ENCODE measurements at places on chromosomes 1 and 21.

DNA sequence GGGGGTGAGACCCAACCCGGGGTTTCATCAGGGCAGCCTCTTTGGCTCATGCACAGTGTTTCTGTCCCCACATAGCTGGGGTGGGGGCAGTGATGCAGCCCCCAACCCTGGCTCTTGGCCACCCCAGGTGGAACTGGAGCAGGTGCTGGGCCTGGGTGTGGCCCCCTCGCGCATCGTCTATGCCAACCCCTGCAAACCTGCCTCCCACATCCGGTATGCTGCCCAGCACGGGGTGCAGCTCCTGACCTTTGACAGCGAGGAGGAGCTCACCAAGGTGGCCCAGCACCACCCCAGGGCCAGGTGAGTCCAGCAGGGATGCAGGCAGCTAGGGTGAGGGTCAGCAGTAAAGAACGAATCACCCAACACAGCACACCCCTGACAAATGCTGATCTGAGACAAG, 72.3 kb upstream of the TINAGL1 start:
- no peak for DNase-seq

GRCh38 chr21:25619198-25619597, 11.9 kb upstream of the MRPL39 start:
- DNase-seq: no peak

DNA sequence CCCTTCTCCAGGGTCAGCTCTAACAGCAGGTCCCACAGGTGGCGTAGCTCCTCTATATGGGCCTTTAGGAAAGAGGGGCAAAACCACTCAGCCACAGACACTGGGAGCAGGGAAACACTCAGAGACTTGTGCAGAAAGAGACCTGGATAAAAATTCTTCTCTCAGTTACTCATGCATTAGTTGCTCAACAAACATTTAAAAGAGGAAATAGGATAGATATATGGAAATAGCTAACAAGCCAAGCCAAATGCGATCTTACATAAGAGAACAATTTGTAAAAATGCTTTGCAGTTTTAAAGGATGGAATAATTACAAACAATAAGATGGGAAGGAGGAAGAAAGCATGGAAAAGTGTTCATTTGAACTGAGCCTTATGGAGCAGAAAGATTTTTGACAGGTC, 4.9 kb downstream of the SPTA1 start:
- DNase-seq: no peak

DNA sequence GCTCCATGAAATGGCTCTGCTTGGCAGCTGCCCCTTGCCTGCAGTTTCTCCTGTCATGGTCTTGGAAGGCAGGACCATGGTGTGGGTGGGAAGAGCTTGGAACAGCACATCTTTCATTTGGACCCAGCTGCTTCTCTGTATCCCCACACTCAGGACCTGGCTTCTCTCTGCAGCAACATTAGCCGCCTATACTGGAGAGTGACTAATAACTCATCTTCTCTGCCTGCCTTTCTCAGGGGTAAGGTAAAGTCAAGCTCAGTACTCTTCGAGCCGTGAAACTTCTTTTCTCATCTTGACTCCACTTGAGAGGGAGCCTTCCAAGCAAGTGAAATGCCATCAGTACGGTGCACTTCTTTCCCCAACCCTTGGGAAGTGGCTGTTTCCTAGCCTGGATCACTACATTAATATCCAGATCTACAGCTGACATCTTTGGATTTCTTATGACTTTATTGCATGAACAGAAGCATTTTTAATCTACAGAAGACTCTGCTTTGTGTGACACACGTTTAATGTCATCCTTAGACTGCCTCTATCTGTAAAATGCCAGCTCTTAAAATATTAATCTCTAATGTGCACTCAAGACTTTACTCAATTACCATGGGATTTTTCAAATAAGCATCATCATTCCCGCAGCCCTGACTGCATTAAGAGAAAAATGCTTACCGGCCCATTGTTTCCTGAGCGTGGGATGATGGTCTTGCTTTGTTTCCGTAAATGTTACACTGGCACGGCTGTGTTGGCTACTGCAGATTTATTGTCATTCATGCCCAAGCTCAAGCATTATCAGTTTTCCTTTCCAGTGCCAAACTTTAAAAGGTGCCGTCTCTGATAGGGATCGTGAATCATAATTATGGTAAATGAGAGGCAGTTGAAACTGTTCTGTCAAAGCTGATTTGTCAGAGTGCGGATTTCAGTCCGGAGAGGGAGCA, 242.9 kb downstream of the HHAT start:
- DNase-seq: no peak

GRCh38 chr1:214898161-214898560, 184.4 kb upstream of the KCNK2 start:
- DNase-seq: no peak

GRCh38 chr1:12595757-12596006, 22.3 kb downstream of the DHRS3 start:
- DNase-seq: no peak

- no peak for DNase-seq
These were observed 680.5 kb upstream of the ADAMTS5 start for GRCh38 chr21:27647401-27647800.

Data from AG10803 (cell line).